Activated T-cell treated with anti-CD3 and anti-CD28 coated beads, Interleukin-2, amount 50 U/mL, for 72 hours (primary cell): ENCODE measurements at places on chromosomes 2 and 18. TPM values are rescaled to one million over a fixed set of nuclear protein-coding genes. Genes with fewer than 3 reads are reported as not detected.

- DNase-seq: no peak
Observed at GRCh38 chr2:187617905-187618304, 63.7 kb upstream of the TFPI start.

GRCh38 chr2:169796441-169796840, 2.2 kb upstream of the SSB start:
- no peak for DNase-seq

GRCh38 chr18:59833785-59834184, 66.0 kb upstream of the PMAIP1 start:
- peak; percentile 27 for DNase-seq

DNA sequence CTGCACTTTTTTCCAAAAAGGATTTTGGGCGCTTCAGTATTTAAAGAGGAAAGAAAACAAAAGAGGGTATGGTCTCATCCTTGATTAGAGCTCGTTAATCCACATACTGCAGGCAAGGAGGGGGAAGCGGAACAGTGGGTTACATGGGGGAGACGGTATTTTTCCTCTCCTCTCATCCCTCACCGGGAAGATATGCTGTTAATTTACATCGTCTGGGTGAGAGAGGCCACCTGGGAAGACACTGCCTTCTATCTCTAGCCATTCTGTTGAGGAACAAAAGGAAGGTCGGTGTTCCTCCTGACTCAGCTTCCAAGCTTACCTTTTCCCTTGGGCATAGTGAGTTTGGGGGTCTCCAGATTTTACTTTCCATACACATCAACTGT, 52.3 kb downstream of the IMPA2 start:
- DNase-seq: no peak

GRCh38 chr18:70058916-70059315, 111.2 kb upstream of the CD226 start:
- no peak for DNase-seq

DNA sequence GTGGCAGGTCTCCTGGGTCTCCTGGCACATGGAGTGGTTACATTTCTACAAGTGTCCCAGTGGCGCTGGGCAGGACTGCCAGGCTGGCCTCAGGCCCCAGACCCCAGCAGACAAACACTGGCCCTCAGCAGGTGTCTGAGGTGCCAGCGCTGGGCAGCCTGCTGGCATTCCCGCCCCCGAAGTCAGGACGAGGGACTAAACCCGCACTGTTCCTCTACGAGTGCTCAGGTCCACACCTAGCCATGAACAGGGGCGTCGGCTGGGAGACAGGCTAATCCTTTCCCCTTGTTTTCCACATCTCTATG, 12.8 kb downstream of the SNED1 start:
- no peak for DNase-seq

DNA sequence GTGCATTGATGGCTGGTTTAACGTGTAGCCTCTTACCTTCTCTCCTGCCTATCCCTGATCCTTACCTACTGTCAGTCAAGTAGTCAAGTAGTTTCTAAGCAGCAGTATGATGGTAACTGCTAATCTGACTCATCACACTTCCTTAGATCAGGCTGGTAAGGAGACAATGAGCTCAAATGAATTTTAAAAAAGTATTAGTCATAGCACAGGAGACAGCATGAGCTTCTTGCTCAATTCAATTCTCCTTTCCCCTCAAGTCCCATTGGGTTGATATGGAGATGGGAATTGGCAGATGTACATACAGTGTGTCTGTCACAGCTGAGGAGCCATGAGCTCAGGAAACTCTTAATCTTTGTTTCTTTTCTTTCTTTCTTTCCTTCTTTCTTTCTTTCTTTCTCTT, 799.7 kb downstream of the LRP1B start:
- no peak for DNase-seq

GRCh38 chr2:151506170-151506569, 96.5 kb downstream of the RIF1 start:
- no peak for DNase-seq

DNA sequence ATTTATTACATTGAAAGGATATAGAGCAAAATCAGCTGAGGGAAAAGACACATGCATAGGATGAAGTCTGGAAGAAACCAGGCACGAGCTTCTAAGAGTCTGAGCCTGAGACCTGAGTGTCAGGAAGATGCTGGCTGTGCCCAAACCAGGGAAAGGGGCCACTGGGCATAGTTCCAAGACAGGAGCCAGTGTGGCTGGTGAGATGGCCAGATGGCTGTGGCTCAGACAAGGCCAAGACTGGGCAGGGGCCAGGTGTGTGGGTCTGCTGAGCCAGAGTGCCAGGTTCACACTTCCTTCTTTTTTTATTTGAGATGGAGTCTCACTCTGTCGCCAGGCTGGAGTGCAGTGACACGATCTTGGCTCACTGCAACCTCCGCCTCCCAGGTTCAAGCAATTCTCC, 95.5 kb upstream of the ATG16L1 start:
- no peak for DNase-seq

DNA sequence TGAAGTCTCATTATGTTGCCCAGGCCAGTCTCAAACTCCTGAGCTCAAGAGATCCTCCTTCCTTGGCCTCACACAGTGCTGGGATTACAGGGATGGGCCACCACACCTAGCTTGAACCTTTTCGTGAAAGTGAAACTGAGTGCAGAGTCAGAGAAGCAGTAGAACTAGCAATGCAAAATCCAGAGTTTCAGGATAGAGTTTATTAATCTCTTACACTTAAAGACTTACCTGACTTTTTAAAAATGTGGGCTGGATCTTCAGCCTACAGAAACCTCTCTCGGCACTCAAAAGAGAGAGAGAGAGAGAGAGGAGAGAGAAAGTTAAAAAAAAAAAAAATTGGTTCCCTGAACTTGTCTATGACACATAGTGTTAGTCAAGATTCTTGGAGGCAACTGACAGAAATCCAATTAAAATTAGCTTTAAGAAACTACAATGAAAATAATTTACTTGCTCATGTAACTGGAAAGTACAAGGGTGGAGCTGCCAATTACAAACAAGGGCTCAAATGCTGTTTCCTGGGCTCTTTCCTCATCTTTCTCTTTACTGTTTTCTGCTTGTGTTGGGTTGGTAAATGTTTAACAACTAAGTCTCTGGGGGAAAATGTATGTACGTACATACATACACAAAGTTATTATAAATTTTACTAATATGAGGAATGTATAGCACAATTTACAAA, 98.1 kb upstream of the CERS6 start:
- no peak for DNase-seq

DNA sequence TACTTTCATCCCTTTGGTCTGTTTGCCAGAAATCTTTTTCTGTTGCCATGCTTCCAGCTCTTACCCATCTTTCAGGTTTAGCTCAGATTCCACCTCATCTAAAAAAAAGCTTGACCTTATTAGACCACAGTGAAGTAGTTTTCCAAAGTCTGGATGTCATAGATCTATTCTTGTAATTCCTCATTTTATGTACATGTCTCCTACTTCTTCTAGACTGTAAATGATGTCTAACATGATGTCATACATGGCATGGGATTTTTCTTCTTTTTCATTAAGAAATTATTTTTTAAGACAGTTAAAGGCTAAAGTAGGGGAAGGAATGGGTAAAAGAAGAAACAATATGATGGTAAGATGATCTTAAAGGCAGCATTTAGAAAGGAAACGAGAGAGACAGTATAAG, 11.3 kb downstream of the GLS start:
- no peak for DNase-seq

GRCh38 chr2:67036444-67036843, 360.7 kb upstream of the ETAA1 start:
- DNase-seq: no peak

- no peak for DNase-seq
Observed at GRCh38 chr2:218437969-218438368, 19.0 kb downstream of the VIL1 start.

- DNase-seq: no peak
Observed at GRCh38 chr2:26099933-26100332, 66.0 kb downstream of the RAB10 start.

DNA sequence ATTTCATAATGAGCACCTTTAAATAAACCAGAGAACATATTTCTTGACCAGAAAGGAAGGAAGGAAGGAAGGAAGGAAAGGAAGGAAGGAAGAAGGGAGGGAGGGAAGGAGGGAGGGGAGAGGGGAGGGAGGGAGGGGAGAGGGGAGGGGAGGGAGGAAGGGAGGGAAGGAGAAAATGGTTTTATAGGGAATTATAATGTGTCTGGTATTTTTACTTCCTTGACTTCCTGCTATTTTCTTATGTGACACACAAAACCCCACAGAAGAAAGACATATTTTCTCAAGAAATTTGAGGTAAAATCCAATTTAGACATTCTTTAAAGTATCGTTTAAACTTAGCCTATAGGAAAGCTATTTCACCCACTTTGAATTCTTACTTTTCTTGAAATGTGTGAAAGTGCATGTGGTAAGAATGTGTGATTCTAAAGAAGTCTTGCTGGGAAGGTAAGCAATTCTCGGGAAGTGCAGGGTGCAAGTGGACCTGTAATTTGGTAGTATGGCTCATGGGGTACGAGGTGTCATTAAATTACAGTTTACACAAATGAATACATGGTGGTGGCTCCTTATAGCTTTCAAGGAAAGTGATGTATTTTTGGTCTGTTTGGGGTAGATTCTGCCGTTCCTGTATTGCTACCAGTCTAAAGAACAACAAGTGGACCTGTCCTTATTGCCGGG, 18.0 kb downstream of the RNF125 start:
- DNase-seq: no peak

GRCh38 chr18:63511285-63511684, 30.9 kb upstream of the SERPINB12 start:
- no peak for DNase-seq

GRCh38 chr18:76932026-76932819, 109.9 kb downstream of the ZNF236 start:
- DNase-seq: no peak

- peak; percentile 25 for DNase-seq
Observed at GRCh38 chr2:119753041-119753929, 6.4 kb upstream of the PTPN4 start.

GRCh38 chr2:207167099-207167923, 1.6 kb upstream of the KLF7 start:
- no peak for DNase-seq

- no peak for DNase-seq
Observed at GRCh38 chr2:72182547-72182946, 34.9 kb upstream of the CYP26B1 start.

DNA sequence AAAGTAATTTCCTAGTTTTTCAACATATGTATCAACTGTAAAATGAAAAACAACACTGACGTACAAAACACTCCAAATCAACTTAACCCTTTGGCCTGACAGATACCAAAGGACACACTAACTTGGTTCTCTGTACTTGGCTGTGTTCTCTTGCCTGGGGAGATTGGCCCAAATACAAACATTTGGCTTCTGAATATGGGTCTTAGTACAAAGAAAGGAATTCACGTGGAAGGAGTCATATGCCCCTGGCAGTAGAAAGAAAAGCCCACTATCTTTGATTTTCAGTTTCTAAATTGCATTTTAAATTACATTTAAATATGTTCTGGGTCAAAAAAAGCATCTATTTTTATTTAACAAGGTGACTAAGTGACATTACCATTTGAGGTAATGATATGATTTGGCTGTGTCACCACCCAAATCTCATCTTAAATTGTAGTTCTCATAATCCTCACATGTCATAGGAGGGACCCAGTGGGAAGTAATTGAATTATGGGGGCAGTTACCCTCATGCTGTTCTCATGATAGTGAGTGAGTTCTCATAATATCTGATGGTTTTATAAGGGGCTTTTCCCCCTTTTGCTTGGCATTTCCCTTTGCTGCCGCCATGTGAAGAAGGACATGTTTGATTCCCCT, 153.6 kb upstream of the CCDC195 start:
- no peak for DNase-seq

GRCh38 chr2:9330612-9331270, 92.6 kb downstream of the ITGB1BP1 start:
- DNase-seq: no peak

GRCh38 chr2:30691091-30691947, 115.9 kb downstream of the CAPN13 start:
- no peak for DNase-seq

- no peak for DNase-seq
Observed at GRCh38 chr2:34602262-34602661, 1003.2 kb upstream of the FAM98A start.

DNA sequence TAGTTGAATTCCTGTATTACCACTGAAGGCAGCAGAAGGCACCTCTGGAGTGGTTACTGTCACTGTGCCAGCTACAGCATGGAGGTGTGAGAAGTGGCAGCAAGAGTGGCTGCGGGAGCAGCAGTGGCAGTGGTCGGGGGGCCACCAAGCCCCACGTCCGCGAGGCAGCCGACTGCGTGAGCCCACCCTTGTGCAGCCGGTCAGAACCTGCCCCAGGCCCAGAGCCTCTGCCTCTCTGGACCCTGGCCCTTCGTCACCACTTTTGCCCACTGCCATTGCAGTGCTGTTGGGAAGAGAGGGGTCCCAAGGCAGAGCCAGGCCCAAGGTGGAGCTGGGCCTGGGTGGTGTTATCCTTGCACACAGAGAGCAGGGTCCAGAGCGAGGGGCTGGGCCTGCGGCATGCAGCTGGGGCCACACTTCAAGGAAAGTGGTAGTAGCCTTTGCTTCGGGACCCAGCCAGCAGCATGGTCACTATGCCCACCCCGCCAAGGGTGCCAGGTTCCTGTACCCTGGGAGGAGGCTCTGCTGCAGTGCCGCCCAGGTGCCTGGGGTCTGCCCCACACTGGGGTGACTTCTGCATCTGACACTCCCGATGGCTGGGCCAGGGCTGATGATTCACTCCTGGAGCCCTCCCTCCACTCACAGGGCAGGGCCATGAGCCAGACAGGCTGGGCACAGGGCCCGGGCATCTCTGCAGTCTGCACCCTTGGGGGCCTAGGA, 450.1 kb upstream of the LRATD1 start:
- DNase-seq: no peak

GRCh38 chr2:134682726-134683125, 36.1 kb downstream of the TMEM163 start:
- no peak for DNase-seq

DNA sequence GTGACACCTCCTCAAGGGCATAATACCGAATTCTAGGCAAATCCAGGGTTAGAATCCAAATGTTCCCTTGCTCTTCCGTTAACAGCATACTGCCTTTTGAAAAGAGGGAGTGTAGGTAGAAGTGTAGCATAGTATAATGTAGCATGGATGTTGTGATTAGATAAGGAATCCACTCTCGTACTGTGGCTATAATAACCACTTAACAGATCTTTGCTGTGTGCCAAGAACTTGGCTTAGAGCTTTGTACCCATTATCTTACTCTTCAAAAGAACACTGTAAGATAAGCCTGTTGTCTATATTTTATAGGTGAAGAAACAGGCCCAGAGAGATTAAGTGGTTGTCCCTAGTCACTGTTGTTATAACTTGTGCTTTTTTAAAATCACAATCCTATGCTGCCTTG, 24.2 kb downstream of the WDR75 start:
- no peak for DNase-seq

- DNase-seq: no peak
Observed at GRCh38 chr2:38731684-38732221, 19.4 kb downstream of the SRSF7 start.

Gene SLC4A3
- not detected for total RNA-seq

Gene KIAA2012
- not detected for total RNA-seq

Gene RGPD4
- not detected for total RNA-seq

Gene CD207
- total RNA-seq: not detected

Gene TMEM247
- not detected for total RNA-seq

Gene CXCR1
- not detected for total RNA-seq

Gene CRYGD
- total RNA-seq: not detected

Gene PLGLB2
- total RNA-seq: 2.6 TPM

Gene ANKAR
- 7.5 TPM for total RNA-seq

Gene EMILIN1
- total RNA-seq: 0.36 TPM
